ENCODE measurements at places on chromosomes 3 and 15.

DNA sequence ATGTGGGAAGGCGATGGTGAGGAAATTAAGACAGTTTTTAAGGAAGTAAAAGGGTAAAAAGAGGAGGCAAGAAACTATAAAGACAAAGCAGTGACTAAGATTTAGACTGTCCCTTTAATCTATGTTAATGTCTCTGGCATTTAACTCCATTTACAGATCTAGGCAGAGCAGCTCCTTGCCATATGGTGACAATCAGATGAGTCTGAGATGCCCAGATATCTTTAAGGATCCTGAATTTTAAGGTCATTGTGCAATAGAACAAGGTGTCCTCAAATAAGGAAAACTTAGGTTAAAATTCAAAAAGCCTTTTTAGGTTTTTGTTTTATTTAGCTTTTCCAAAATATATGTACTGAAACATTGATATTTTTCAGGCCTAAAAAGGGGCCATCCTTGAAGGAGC lies 24.1 kb downstream of the RASGRP1 start:
- DNase-seq = no peak

DNA sequence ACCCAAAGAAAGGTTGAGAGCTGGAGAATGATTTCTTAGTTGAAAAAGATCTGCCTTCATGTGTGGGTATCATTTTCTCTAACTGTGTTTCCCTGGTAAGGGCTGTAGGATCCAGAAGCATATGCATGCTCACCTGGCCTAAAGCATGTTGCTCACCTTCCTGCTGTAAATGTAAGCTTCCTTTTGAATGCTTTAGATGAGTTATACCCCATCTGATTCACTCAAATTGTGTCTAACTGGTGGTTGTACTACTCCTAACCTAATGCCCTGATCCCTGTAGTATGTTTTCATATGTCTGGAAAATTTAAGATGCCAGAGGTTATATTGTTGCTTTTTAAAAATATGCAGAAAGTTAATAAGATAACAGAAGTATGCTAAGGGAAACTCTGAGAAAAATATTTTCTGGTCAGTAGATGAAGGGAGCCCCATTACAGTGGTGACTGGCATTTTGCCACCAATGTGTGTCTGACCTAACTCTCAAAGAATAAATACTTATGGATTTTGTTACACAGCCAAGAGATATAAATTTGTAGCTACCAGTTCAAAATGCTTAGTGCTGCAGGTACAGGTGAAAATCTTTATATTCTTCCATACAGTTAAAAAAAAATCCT lies 7.7 kb downstream of the FILIP1L start:
- DNase-seq = no peak

DNA sequence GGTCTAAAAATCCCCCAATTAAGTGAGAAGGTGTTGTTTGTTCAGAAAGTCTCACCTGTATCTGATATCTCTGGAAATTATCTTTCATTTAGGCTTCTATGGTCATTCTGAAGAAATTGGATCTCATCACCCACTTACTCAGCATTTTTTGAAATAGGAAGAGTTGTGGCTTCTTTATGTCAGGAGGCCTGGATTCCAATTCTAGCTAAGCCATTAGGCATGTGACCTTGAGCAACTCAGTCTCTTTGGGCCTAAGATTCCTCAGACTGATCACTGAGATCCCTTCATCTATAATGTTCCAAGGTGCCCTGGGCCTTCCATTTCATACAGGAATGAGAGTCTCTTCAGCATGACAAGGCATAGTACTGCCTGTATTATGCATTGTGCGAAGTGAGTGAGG lies 70.3 kb downstream of the ARHGEF26 start:
- DNase-seq = no peak

DNA sequence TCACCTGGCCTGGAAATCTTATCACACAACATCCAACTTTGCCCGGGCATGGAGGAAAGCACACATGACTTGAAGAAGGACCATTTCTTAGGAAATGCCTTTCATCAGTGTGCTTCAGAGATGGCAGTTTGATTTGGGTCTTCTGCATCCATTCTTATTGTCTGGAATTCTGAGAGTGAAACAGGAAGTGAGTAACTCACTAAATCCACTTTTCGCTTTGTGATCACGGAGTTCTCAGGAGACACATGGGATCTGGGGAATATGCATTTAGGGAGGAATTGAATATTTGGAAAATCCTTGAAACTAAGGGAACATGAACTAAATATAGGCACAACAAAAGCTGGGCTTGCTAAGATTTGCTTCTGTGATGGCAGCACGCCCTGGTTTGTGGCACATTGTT lies 212.5 kb upstream of the FEZF2 start:
- DNase-seq = no peak

GRCh38 chr15:46442184-46442583 lies 807.4 kb downstream of the SQOR start:
- DNase-seq = no peak

DNA sequence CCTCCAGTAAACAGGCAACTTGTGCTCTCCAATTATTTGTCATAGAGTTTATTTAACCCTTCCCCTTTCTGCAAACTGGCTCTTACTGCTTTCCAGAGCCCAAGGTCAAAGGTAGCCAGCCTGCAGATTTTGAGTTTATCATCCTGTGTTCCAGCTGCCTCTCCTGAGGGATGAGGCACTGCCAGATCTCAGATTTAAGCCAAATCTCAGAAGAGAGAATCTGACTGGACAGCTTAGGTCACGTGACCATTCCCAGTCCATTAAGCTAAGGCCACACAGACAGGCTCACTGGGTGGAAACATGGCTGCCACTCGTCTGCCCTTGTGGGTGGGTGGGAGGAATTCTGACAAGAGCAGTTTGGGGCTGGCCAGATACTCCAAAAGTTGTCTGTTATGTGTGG lies 8.6 kb upstream of the SIAH2 start:
- DNase-seq = no peak

GRCh38 chr3:46557814-46558183 lies 8.3 kb downstream of the LRRC2 start:
- no peak for DNase-seq

DNA sequence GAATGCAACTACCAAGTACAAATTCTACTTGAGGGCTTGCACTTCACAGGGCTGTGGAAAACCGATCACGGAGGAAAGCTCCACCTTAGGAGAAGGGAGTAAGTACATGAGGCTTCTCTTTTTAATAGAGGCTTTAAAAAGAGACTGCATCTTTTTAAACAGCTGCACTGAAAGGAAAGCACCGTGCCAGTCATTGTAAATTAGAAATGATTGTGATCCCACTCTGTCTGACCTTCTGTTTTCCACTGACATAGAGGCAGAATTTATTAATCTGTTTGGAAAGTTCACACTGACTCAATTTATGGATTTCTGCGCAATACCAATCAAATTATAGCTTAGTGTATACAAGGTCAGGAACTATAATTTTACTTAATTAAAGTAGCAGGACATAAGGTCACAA lies 198.2 kb downstream of the CHL1 start:
- DNase-seq = no peak

- no peak for DNase-seq
These were observed 2.9 kb upstream of the PLSCR1 start for GRCh38 chr3:146547235-146547835.

DNA sequence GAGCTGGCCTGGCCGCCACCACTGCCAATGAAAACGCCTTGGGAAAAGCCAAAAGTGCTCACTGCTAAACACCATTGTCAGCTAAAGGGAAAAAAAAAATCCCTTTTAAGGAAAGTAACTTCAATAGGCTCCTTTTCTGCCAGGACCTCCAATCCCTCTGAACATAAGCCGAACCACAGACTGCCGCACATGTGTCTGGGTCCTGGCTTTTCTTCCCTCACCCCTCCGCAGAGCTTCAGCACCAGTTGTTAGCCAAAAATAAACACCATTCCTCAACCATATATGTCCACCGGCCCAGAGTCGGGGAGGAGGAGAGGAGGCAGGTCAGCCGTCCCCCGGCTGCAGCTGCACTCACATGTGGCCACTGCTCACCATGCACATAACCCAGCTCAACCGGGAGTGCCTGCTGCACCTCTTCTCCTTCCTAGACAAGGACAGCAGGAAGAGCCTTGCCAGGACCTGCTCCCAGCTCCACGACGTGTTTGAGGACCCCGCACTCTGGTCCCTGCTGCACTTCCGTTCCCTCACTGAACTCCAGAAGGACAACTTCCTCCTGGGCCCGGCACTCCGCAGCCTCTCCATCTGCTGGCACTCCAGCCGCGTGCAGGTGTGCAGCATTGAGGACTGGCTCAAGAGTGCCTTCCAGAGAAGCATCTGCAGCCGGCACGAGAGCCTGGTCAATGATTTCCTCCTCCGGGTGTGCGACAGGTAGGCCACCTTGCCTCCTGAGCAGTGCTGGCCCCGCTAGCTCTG lies at the start of gene FBXL22:
TSS of gene FBXL22 (plus strand) at position 350 of the 753 bp plus-strand sequence. CDS start at position 356, 6 bp downstream.
- no peak for DNase-seq

DNA sequence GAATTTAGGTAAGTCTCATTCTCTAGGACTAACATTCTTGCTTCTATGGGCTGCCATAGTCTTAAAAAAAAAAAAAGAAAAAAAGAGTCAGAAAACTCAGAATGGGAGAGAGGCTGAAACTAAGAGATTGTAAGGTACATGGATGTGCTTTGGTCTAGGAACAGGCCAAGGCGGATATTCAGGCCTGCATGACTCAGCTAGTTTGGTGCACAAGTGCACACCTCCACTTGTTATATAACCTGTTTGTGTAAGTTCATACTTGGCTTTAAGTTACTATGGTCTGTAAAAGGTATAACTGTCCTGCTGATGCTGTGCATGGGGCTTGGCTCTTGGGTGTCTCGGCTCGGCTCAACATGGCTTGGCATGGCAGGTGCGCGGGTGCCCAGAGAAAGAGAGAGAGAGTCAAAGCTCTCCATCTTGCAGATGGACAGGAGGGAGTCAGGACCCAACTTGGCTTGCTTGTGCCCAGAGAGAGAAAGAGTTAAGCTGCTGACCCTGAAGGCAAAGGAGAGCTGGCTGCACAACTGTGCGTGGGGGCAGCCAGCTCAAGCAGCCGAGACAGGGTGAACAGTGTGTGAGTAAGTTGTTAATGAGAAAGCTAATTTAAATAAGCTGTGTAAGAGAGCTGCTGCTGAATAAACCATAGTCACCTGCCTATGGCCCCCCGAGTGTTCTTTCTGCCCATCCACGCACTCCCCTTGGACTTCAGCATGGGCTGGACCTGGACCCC lies 31.4 kb upstream of the CHRNB4 start:
- DNase-seq = no peak

- DNase-seq = peak; percentile 57
These were observed at the start of gene FAM174B for GRCh38 chr15:92655178-92655995. TSS of gene FAM174B (minus strand) at chr15:92655775.

DNA sequence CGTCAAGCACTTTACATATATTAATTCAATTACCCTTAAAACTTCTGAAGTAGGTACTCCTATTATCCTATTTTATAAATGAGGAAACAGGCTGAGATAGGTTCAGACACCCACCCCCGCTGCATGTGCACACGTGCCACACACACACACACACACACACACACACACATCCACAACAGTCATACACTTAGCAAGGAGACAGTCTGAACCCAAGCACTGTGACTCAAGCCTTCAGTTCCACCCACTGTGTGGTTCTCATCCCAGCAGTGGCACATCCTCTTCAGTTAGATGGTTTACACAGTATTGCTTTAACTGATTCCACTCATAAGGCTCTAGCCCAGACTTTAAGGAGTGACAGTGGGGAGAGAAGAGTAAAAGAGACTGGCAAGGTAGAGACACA lies 91.1 kb upstream of the FGF7 start:
- DNase-seq = no peak

DNA sequence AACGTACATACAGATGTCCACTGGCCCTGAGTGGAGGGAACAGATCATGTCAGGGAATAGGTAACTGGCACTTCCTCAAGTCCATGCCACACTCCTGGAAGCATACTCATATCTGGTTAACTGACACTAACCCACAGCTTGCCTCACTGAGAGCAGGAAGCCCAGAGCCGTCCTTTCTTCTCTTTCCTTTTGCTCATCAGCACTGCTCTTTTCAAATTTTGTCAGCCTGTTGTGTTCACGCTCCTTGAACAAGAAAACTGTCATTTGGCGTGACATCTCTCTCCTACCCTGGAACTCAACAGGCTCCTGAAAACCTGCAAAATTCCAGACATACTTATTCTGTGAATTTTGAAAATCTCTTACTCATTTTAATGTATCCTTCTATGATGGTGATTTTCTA lies 360.2 kb downstream of the MAGI1 start:
- no peak for DNase-seq

DNA sequence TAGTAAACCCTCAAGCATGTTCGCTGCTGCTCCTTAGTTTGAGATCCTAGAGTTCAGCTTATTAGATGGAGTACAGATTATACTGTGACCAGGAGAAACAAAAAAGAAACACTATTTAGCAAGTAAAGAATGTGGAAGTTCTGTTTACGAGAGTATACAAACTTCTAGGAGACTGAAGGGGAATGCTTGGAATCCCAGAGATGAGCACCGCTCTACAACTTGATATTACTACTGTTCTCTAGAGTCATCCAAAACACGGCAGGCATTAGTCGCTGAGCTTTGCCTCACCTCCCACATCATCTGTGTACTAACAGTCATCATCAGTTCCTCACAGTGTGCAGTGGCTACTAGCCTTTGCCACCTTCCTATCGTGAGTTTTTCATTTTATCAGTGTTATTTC lies 121.4 kb upstream of the CHRM5 start:
- DNase-seq = no peak

GRCh38 chr3:195181741-195182469 lies 89.1 kb downstream of the XXYLT1 start:
- no peak for DNase-seq

DNA sequence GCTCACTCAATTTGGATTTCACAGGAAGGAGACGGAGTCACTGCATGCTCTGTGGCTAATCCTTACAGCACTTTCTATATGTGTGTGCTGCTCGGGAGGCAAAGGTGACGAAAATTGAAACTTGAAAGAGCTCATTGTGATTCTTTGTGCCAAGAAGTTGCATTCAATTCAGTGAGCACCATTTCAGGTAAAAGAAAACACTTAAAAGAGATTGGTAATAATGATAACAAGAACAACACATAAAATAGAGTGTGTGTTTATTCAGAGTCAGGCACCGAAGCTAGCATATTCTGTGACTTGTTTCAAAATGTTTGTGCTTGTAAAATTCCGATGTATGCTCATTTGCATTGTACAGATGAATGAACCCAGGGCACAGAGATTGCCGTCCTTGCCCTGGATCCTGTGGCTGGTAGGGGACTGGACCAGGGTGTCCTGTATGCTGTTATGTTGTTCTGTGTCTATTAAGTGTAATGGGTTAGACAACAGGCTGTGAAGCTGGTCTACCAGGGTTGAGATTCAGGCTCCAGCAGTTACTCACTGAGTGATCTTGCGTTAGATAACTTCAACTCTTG lies 193.3 kb upstream of the PROK2 start:
- DNase-seq = no peak

DNA sequence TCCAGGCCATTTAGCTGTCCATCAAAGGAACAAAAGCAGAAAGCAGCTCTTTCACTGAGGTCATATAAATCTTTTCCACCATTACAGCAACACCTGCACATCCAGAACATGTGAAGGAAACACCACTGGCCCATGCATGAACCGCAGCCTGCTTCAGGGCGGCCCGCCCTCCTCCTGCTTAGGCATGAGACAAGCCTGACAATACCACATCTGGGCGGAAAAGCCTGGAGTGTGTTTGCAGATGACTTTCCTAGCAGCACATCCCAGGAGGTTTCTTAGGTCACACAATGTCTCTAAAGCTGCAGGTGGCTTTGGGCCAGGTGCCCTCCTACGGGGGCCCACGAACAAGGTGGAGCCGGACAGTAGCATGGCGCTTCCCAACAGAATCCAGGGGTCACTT lies 19.6 kb downstream of the CYFIP1 start:
- no peak for DNase-seq

- DNase-seq = no peak
These were observed 67.9 kb upstream of the GUCA1C start for GRCh38 chr3:109021556-109021955.
